ENCODE measurements at places on chromosomes 1 and 21. TPM values are rescaled to one million over a fixed set of nuclear protein-coding genes. Genes with fewer than 3 reads are reported as not detected.

NKAIN1 gene
- 1.3 TPM for total RNA-seq

DDX59 gene
- total RNA-seq: 13.7 TPM

TINAGL1 gene
- 0.76 TPM for total RNA-seq

OSCP1 gene
- total RNA-seq: 6.1 TPM

MCOLN2 gene
- total RNA-seq: 1.7 TPM

EPS8L3 gene
- 0.47 TPM for total RNA-seq

GIPC2 gene
- total RNA-seq: not detected

C21orf91 gene
- 1.4 TPM for total RNA-seq

C1orf185 gene
- total RNA-seq: not detected

SH2D5 gene
- total RNA-seq: 17.6 TPM

F13B gene
- not detected for total RNA-seq

MTF1 gene
- 5.4 TPM for total RNA-seq
